ENCODE measurements at places on chromosomes 7 and 10.

DNA sequence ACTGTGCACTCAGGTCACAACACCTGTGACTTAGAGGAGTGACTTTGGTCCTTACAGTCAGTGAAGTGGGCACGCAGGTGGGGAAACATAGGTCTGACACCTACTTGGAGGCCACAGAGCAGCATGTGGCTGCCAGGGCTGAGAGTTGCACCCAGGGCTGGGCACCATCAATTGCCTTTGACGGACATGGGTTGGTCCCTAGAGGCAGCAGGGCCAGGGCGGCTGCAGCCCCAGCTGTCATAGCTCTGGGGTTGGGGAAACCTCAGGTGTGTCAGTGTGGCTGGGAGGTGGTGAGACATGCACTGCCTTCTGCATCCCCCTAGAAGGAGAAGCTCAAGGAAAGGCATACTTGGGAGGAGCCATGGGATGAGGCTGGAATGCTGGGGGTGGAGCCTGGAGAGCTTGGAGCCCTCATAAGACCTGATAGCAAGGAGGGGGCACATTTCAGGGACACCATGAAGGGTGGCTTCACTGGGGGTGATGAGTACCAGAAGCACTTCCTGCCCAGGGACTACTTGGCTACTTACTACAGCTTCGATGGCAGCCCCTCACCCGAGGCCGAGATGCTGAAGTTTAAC is at the start of gene INMT:
Gene INMT (plus strand): TSS at position 440 of the 578 bp plus-strand sequence. CDS start 16 bp downstream, at position 456.
- DNase-seq = no peak

- no peak for DNase-seq
These were observed 1006.6 kb upstream of the LRRN3 start for GRCh38 chr7:110084181-110084807.

- no peak for DNase-seq
These were observed 537.2 kb downstream of the GATA3 start for GRCh38 chr10:8591640-8592039.

- DNase-seq = no peak
These were observed 137.2 kb upstream of the IGFBP3 start for GRCh38 chr7:46058086-46058823.

GRCh38 chr7:128352153-128352537 is 8.4 kb upstream of the RBM28 start:
- DNase-seq = peak; percentile 95

GRCh38 chr7:150971242-150972022 is 6.7 kb downstream of the KCNH2 start:
- DNase-seq = peak; percentile 57

- no peak for DNase-seq
These were observed 27.6 kb upstream of the MKLN1 start for GRCh38 chr7:131300078-131300477.

- DNase-seq = peak; percentile 51
These were observed 97.3 kb downstream of the GRB10 start for GRCh38 chr7:50685135-50686065.

DNA sequence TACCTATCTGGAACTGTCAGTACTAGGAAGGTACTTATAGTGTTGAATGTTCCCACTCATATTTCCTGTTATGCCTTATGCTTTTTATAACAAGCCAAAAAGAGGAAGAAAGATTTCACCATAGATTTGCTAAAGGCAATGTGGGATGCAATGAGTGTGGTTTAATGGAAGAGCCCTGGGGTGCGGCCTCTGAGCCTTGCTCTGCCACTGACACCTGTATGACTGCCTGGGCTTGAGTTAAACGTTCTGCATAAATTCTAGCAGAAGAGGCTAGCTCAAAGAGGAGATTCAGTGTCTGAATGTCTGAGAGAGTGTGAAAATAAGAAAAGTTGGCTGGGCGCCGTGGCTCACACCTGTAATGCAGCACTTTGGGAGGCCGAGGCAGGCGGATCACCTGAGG is 143.8 kb downstream of the TPST1 start:
- DNase-seq = no peak

DNA sequence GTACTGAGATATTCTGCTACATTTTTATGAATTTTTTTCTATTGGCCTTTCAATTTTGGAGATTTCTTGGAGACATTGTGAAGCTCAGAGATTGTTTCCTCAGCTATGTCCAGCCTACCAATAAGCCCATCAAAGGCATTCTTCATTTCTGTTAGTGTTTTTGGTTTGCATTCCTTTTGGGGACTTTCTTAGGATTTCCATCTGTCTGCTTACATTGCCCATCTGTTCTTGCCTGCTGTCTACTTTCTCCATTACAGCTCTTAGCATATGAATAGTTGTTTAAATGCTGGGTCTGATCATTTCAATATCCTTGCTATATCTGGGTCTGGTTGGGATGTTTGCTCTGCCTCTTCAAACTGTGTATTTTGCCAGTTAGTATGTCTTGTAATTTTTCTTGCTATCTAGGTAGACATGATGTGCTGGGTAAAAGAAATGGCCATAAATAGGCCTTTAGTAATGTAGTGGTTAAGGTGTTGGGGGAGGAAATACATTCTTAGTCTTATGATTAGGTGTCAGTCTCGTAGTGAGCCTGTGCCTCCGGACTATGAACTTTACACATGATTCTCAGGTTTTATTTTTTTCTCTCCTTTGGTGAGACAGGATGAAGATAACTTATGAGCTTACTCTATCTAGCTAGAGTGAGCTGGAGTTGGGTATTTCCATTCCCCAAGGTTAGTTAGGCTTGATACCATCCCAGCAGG is 32.6 kb upstream of the NME8 start:
- no peak for DNase-seq

DNA sequence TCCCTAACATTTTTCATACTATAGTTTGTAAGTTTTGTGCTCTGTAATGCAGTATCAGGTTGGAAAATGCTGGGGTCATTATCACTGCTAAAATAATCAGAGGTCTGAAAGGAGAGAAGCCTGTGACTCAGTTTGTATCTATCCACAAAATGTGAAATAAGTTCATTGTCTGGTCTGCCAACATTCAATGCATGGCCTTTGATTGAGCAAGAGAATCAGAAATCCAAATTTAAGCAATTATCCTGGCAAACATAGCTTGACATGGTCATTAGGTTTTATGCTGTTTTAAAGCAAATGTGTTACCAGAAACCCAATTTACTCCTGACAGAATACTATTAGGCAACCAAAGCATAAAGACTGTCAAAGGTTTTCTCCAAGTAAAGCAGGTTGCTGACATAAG is 709.7 kb upstream of the SEMA3D start:
- DNase-seq = no peak

DNA sequence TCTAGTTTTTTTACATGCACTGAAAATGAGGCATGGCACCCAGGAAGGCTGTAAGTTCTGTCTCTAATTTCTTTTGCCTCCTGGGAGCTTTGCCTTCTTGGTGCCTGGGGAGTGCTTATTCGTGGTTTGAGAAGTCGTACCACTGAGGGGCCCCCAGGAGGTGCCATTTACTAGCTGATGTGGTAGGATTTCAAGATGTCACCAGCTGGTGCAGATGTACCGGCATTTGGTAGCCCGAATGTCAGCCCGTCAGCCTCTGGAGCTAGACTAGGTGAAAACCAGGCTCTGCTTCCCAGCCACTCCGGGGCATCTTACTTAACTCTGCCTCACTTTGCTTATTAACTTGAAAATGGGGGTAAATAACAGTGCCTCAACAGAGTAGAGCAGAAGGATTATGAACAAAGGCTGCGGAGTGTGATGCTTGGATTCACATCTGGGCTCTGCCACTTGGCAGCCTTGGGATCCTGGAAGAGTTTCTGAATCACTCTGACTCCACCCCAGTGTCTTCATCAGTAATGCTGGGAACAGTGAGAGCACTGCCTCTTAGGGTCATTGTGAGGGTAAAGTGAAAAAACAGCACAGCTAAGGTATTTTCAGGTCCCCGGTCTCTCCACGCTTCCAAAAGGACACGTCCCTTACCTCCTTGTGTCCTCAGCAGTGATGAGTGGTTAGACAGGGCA is 31.4 kb upstream of the BTBD16 start:
- no peak for DNase-seq

DNA sequence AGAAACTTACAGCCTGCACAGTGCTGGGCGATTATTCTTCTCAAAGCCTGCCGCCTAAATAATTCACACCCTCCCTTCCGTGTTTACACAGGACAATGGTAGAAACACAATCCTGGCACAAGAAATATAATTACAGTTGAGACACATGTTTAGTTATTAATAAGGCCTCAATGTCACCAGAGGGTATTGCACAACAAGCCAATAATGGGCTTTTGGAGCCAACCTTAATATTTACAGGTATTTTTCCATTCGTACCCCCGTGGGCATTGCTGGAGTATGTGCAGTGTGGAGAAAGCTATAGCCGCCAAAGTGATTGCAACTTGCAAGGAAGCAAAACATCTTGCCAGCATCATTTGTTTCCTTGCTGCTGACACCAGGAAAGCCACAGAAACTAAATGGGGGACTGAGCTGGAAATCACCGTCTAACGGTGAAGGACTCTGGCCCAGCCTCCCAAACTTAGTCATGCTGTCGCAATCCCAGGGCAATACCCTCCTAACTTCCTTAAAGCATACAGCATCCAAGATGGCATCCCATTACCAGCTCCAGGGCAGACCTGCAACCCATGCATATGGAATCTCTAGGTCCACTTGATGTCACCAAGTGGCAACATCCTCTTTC is 8.6 kb downstream of the CALN1 start:
- no peak for DNase-seq

DNA sequence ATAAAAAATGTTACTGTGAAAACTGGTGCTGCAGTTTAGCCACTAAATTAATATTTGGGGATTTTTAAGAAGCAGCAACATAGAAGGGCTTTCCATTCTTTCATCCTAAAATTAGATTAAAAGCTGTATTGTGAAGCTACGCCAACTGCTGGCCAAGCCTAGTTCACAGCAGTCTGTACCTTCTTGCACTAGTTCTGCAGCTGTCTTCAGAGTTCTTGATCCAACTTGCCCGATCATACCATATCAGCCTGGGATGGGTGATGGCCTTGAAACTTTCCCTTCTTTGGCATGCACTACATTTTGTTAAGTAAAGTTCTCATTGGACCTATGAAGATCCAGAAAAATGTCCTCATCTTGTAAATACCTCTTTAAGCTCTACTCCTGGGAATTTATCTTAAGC is 20.3 kb upstream of the PANK1 start:
- DNase-seq = no peak

- no peak for DNase-seq
These were observed 160.3 kb upstream of the NRP1 start for GRCh38 chr10:33494694-33495265.

DNA sequence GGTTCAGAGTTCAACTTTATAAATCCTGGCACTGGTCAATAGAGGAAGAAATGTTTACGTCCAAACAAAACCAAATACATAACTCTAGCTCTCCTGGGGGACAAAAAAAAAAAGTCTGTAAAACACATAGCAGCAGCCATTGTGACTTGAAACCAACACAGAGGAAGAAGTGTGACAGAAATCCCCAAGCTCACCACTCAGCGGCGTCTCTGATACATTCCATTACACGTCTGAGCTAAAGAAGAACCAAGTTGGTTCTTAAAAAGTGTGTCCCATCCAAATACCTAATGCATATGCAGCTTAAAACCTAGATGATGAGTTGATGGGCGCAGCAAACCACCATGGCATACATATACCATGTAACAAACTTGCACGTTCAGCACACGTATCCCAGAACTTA is 58.3 kb upstream of the NANOS1 start:
- no peak for DNase-seq

DNA sequence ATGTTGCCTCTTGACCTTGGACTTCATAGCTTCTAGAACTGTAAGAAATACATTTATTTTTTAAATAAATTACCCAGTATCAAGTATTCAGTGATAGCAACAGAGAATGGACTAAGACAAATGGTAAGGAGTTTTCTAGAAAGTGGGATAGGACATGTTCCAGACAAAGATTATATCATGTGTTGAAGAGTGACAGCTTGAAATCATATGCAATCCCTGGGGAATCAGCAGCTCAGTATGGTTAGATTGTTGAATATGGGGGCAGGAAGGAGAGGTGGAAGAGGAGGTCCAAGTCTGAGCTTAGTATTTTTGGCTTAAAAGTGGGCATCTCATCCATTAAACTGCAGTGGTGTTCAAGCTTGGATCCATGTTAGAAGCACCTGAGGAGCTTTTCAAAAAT is 74.1 kb downstream of the ENTPD1 start:
- DNase-seq = no peak

DNA sequence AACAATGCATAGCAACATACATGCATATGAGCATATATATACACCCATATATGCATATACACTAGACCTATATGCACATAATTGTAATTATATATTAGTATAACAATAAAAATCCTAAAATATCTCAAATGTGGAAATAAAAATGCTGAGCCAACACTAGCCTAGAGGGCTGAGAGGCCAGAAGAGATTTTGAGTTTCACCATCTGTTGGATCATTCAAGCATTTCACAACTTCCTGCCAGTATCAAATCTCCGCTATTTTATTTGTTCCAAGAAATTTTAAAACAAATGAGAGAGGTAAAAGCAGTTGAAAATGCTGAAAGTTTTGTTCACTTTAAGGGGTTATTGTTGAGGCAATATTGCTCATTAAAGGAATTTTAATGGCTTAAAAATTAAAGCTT is 187.0 kb downstream of the PCDH15 start:
- DNase-seq = no peak

DNA sequence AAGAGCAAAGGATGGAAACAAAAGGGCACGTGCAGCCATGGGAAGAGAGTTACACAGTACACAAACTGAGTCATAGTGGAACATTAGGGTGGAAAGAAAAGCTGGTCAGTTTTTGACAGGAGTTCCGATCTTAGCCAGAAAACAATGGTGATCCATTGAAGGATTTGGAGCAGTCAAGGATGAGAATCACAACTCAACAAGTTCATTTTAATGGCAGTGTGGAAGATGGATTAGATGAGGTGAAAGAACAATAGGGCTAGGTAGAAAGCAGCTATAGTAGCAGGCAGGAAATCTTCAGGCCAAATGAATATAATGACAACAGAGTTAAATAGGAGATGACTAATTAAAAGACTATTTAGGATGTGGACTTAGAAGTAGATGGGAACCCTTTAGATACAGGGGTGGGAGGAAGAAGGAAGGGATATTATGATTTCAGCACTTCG is 136.3 kb downstream of the DOCK4 start:
- no peak for DNase-seq

- no peak for DNase-seq
These were observed 9.9 kb upstream of the GNAI1 start for GRCh38 chr7:80124526-80125264.

GRCh38 chr7:27200761-27201579 is 1.1 kb upstream of the HOXA13 start:
- peak; percentile 72 for DNase-seq

GRCh38 chr10:123026302-123026701 is 17.5 kb downstream of the ACADSB start:
- no peak for DNase-seq

DNA sequence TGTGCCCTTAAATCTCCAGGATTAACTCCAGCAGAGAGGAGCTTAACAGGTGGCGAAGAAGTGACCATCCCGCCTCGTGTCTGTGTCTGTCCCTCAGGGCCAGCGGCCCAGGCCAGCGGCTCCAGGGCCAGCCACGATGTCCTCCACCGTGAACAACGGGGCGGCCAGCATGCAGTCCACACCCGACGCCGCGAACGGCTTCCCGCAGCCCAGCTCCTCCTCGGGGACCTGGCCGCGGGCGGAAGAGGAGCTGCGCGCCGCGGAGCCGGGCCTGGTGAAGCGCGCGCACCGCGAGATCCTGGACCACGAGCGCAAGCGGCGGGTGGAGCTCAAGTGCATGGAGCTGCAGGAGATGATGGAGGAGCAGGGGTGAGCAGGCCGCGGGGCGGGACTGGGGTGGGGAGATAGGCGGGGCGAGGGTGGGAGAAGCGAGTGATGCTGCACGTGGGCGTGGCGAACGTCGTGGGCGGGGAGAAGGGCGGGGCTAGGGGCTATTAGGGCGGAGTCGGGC is 33.3 kb downstream of the SRRM3 start:
- peak; percentile 98 for DNase-seq

Data from DMS53 (cell line).